GOT3 (cell line): ENCODE measurements at places on chromosomes 16 and 17.

DNA sequence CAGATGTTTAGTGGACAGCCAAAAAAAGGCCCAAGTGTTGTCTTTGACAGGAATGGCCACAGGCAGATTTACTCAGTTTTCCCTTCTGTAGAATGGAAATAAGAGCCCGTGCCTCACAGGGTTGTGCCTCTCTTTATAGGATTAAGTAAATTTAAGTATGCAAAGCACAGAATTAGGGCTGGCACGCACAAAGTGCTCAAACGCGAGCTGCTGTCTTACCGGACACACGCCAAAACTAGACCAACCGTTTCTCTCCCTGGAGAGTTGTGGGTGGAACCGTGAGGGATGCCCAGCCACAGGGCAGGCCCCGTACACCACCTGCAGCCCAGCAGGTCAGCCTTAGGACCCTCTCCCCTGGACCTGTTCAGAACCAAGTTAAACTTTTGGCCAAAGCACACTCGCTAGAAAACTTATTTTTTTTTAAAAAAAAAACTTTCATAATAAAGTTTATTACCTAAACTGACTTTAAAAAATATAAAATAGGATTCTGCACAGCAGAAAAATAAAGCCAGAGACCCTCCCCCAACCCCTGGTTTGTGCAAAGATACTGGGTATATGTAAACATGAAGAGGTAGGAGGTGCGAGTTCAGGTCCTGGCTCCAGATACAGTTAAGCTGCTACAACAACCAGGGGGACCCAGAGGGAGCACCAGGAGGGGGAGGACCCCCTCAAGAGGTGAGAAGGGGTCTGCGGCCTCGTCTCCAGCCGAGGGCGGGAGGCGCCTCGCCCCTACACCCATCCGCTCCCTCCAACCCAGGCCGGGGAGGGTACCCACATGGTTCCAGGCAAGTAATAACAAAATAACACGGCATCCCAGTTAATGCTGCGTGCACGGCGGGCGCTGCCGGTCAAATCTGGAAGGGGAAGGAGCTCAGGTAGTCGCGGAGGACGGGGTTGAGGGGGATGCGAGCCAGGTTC lies 1.8 kb downstream of the SOCS1 start:
- no peak for DNase-seq

DNA sequence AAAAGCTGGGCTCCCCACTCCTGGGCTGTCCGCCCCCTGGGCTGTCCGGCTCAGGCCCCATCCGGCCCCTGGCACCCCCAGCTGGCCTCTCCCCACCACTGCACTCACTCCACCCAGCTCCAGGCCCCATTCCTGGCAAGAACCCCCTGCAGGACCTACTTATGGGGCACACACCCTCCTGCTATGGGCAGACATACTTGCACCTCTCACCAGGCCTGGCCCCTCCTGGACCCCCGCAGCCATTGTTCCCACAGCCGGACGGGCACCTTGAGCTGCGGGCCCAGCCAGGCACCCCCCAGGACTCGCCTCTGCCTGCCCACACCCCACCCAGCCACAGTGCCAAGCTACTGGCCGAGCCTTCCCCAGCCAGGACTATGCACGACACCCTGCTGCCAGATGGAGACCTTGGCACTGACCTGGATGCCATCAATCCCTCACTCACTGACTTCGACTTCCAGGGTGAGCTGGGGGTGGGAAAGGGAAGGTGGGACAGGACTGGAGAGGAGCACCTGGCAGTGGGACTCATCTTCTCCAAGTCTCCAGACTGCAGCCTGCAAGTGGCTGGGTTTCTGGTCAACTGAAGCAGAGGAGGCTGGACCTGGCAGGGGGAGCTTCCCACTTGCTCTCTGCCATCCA lies 17.6 kb downstream of the UNC119 start:
- no peak for DNase-seq

- no peak for DNase-seq
Measured at GRCh38 chr17:50609380-50610074, 25.2 kb upstream of the ABCC3 start.

GRCh38 chr16:31395647-31396046 lies 2.5 kb downstream of the ITGAD start:
- no peak for DNase-seq

DNA sequence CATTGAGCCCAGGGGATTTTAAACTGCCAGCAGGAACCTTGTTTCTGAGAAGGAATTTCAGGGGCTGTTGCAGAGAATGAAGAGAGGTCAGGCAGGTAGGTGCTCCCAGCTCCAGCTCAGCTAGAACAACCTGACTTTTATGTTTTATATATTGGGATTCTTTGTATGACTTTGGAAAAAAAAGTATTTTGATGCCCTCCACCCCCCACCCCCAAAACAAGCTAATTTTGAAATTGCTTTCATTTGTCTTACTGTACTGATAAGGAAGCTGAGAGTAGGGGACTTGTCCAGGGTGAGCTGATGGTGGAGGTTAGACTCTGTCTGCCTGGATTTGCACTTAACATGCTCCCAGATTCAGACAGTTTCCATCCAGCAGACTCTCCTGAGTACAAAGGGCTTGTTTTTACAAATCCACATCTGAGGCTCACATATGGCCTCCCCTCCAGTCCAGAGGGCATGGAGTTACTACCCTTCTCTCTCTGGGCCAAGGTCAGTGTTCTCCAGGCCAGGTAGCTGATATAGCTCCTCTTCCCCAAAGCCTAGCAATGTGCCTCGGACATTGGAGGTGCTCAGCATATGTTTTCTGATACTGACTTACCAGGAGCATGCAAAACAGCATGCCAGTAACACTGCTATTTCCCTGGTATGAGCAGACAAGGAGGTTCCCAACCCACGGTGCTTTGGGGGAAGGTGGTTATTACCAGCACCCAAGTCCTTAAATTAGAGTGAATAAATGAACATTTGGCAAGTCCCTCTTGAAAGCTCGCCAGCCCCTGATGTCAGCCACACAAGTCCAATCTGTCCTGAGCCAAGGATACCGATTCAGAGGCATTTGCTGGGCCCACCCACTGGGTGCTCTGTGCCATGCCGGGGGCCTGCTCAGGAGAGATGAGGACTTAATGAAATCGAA lies 11.3 kb downstream of the STX1B start:
- no peak for DNase-seq

DNA sequence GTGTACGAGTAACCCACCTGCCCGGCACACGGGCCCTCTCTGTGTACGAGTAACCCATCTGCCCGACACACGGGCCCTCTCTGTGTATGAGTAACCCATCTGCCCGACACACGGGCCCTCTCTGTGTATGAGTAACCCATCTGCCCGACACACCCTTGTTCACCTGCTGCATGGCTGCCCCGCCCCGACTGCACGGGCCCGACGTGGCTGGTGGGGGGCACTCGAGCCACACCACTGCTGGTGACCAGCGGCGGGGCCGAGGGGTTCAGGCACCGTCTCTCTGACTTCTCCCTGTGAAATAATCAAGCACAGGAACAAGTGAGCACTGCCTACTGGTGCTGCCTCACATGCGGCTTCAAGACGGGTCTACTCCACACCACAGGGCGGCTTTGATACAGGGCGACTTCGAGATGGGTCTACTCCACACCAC lies 22.1 kb downstream of the MAP1LC3B start:
- DNase-seq = no peak

GRCh38 chr17:4969047-4969550 lies 1.5 kb upstream of the SPAG7 start:
- peak; percentile 46 for DNase-seq

GRCh38 chr16:14492614-14493013 lies 137.4 kb downstream of the PARN start:
- DNase-seq = no peak

GRCh38 chr16:29915590-29916247 lies 10.3 kb downstream of the KCTD13 start:
- no peak for DNase-seq

- no peak for DNase-seq
Measured at GRCh38 chr17:41151525-41151924, 1.9 kb upstream of the KRTAP4-5 start.

GRCh38 chr17:48610282-48611211 lies at the start of gene HOXB7:
TSS of gene HOXB7 (minus strand) at chr17:48611017. CDS start at chr17:48610918, 99 bp downstream.
- DNase-seq = no peak

DNA sequence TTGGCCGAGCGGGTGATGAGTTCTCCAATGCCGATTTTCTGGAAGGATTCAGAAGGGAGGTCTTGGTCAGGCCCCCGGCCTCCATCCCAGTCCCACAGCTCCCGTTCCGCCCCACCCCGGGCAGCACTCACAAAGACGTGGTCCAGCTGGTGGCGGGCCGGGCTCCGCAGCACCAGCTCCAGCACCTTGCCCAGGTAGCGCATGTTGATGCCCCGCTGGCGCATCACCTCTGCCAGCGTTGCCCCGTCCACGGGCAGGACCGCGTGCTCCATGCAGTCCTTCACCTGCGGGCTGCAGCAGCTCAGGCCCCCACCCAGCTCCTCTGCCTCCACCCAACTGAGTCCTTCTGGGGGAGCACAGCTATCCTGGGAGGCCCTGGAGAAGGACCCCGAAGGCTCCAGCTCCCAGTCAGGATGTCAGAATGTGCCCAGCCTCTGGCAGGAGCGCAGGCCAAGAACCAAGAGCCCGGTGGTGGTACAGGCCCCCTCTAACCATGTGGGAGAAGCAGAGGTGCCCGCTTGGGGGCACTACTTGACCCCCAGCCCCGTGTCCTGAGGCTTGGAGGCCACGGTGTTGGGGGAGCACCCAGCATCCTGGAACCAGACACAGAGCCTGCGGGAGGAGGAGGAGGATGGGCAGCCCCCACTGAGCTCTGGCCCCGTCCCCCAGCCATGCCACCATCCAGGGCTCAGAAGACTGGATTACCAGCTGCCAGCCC lies 16.2 kb downstream of the CLUH start:
- DNase-seq = no peak

DNA sequence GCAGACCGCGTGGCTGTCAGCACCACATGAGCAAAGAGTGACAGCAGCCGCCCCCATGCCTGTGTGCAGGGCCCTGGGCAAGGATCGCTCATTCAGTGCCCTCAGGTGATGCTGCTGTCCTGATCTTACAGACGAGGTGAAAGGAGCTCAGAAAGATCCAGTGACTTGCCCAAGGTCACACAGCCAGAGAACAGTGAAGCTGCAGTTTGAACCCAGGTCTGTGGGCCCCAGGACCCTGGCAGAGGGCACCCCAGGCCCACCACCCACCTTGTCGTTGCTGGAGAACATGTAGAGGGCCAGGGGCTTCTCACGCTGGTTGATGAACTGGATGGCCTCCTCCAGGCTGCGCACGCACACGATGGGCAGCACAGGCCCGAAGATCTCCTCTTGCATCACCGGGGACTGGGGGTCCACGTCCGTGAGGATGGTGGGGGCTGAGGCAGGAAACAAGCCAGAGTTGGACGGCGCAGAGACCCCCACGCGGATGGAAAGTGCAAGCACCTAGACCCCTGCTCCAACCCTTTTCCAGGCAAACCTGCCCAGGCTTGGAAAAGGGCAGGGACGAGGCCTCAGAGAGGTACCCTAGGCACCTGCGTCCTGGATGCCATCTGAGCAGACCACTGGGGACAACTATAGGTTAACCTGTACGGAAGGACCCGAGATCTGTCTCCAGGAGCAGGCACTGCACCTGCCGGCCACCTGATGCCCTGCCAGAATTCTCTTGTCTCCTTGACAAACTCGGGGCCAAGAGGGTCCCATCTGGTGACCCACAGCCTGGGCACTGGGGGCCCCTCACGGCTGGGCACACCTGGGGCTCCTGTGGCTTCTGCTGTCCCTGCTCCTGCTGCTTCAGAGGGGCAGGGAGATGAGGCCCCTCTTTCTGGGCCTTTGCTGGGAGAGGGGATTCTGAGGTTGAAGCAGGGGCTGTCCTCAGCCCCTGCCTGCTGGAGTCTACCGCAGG lies 8.6 kb downstream of the ALDH3A1 start:
- DNase-seq = no peak

GRCh38 chr16:84663433-84664101 lies 15.3 kb downstream of the KLHL36 start:
- DNase-seq = no peak

DNA sequence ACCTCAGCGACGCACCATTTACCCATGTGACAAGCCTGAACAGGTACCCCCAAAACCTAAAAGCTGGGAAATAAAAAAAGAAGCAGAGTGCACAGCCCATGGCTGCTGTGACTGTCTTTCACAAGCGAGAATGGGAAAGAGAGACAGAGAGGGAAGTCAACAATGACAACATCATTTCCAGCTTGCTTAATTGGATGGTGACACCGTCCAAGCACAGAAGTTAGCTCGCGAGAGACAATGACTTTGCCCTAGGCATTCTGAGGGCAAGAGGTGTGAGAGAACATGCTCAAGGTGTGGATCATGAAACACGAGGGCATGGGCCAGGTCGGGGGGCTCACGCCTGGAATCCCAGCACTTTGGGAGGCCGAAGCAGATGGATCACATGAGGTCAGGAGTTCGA lies 19.3 kb upstream of the NSMCE1 start:
- DNase-seq = no peak

GRCh38 chr17:1181753-1182137 lies 2.0 kb upstream of the ABR start:
- no peak for DNase-seq

DNA sequence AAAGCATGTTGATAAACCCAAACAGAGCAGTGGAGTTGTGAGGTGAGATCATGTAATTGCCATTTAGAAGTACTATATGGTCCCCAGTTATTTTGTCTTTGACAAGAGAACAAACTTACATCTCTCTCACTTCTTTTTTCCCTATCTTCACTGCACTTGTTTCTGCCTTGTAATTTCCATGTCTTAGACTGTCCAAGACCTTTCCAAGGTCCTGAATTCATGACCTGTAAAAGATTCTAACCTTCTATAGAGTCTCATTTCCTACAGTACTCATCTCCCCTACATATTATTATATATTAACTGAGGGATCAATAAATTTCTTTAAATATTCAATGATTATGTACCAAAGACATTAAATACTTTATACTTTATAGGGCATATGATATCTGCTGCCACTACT lies 295.3 kb upstream of the KIF2B start:
- DNase-seq = no peak

DNA sequence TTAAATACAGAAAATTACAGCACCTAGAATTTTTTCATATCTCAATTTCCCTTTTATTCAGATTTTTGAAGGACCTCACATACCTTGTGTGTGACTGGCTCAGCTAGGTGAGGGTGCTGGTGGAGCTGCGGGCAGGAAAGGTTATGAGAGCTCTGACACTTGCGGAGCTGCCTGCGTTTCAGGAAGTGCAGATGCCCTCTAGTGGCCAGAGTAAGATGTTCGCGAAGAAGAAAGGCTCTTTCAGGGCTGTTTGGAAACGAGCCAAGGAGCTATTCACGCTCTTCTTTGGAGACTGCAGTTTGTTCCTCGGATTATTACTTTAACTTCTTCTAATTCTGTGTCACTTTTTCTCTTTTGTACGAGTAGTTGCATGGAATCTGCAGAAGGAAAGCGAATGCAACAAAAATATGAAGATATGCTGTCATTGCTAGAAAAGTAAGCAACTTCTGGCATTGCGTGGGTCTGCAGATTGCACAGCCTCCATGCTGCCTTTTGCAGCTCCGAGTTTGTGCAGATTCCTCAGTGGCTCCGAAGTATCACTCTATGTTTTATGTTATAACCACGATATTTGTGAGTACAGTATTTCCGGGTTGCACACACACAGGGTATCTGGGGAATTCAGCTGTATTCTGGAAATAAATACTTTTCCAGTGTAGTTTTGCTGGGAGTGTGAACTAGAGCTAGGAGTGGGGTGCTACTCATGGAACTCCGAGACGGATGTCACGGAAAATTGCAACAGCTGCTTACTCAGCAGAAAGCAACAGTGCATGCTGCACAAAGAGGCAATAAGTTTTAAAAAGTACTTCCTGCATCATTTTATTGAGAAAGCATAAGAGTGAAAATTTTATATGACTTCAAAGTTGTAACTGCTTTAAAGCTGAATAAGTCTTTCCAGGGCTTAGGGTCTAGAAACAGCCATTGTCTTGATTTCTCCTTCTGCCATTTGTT lies 46.3 kb downstream of the DNAH9 start:
- DNase-seq = no peak
